Activated CD8-positive, alpha-beta memory T cell treated with anti-CD3 and anti-CD28 coated beads for 1 hour (primary cell): ENCODE measurements at places on chromosomes 4 and X.

DNA sequence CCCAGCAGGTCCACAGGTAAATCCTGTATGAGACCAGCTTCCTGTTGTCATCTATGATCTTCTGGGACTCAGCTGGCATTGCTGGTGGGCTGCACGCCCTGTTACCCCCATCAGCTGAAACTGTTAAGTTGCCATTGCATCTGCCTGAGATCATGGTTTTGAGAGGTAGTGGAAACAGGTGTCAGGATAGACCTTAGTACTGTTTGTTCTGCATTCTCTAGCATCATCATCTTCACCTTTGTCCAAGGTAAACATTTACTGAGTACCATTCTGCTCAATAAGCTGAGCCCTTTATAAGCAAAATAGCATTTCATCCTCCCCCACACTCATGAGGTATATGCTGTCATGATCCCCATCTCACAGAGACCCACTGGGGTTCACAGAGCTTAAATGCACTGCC lies 42.9 kb upstream of the PROM1 start:
- DNase-seq, result no peak

GRCh38 chr4:114180481-114180880 lies 201.0 kb upstream of the ARSJ start:
- no peak for DNase-seq

GRCh38 chr4:125168531-125168930 lies 146.2 kb upstream of the FAT4 start:
- no peak for DNase-seq

- DNase-seq, result no peak
Measured at GRCh38 chr4:3501825-3502425, 30.3 kb downstream of the LRPAP1 start.

GRCh38 chr4:184019667-184020623 lies 114.8 kb downstream of the STOX2 start:
- DNase-seq, result no peak

- no peak for DNase-seq
Measured at GRCh38 chrX:129786210-129786651, 6.5 kb downstream of the SASH3 start.

DNA sequence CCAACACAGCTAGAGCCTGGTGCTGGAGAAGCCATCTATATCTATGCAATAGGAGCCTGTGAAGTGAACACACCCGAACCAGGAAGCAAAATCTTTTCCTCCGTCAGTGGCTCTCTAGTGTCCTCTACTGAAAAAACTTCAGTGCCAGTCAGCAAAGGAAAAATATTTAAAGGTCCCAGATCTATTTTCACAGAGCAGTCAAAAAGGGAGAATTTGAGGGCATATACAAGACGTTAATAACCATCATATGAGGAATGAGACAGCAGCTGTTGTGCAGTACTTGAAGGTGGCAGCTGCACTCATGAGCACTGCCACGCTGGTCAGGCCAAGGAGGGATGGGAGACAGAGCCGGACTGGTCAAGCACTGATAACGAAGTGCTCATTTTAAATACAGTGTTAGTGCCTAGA lies 14.4 kb downstream of the MCUB start:
- no peak for DNase-seq
